ENCODE measurements at places on chromosomes 11 and 22. TPM values are rescaled to one million over a fixed set of nuclear protein-coding genes. Genes with fewer than 3 reads are reported as not detected.

- DNase-seq = no peak
- H3K4me3 ChIP-seq = no peak overlapping the region
- H3K27ac ChIP-seq = no peak overlapping the region
- no peaks in the 10 kb centered on the region for H3K4me1 ChIP-seq
Measured at GRCh38 chr22:26737262-26737661, 79.9 kb downstream of the MIAT start.

The ACER3 gene
- 4.7 TPM for total RNA-seq

The OR5B21 gene
- total RNA-seq = 2.1 TPM

The ACAT1 gene
- 23.0 TPM for total RNA-seq

All from naive thymus-derived CD4-positive, alpha-beta T cell (primary cell).